ENCODE measurements at places on chromosomes 13 and 19.

DNA sequence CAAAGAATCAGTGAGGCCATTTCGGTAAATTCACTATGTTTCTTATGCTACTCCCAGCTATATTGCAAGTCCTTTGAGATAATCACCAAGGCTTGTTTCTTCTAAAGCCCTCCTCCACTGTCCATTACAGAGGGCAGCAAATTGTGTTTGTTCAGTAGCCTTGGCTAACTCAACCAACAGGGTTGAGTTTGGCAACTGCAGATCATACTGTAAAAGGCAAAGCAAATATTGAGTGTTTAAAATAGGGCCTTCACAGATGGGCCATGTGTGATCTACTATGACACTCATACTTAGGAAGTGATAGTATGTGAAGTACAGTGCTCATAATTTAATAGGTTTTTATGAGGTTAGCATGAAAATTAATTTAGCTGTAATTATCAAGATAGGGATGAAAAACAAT is 171.3 kb downstream of the DACH1 start:
- DNase-seq, result no peak

DNA sequence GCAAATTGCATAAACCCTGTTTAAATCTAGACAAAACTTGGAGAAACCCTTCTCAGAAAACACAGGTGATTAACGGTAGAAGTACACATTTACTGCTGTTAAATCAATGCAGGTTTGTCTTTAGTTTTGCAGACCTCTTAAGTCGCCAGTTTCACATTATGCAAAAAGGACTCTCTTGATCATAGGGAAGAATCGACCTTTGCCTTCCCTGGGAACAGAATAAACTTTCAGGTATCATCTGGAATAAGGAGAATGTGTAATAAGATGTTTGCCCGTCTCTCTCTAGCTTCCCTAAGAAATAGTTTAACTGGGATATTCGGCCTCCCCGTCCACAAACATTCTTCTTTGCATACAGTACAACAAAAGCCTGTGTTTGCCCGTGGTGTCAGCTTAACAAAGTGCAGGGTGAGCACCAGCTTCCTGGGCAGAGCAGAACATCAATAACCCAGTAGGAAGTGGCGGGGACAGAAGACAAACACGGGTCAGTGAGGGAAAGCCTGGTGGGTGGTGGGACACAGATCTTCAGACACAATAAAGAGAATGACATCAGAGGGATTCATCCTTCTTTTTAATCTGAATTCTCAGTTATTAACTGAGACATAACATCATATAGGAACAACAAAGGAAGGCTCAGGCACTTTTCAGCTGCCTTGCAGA is 1077.7 kb upstream of the SLC10A2 start:
- DNase-seq, result no peak

GRCh38 chr13:35720690-35721554 is 244.4 kb upstream of the MAB21L1 start:
- peak; percentile 40 for DNase-seq

- no peak for DNase-seq
Observed at GRCh38 chr19:57282011-57282643, 1.8 kb downstream of the ZNF460 start.

- DNase-seq, result no peak
Observed at GRCh38 chr13:33283195-33283911, 2.2 kb downstream of the STARD13 start.

DNA sequence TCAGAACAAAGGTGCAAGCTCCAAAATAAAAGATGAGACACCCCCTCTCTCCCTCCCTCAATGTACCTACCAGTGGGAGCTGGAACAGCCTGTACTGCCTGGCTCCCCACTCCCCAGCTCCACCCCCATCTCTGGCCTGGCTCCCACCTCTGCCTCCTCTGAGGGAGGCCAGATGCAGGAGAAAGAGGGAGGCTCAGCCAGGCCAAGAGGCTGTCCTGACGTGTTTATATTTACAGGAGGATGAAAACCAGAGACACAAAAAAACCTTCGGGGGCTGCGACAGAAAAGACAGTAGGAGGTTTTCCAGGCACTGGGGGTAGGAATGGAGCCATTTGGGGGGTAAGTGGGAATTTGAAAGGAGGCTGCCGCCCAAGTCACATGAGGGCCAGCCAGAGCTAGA is 19.7 kb downstream of the ARHGEF18 start:
- no peak for DNase-seq

DNA sequence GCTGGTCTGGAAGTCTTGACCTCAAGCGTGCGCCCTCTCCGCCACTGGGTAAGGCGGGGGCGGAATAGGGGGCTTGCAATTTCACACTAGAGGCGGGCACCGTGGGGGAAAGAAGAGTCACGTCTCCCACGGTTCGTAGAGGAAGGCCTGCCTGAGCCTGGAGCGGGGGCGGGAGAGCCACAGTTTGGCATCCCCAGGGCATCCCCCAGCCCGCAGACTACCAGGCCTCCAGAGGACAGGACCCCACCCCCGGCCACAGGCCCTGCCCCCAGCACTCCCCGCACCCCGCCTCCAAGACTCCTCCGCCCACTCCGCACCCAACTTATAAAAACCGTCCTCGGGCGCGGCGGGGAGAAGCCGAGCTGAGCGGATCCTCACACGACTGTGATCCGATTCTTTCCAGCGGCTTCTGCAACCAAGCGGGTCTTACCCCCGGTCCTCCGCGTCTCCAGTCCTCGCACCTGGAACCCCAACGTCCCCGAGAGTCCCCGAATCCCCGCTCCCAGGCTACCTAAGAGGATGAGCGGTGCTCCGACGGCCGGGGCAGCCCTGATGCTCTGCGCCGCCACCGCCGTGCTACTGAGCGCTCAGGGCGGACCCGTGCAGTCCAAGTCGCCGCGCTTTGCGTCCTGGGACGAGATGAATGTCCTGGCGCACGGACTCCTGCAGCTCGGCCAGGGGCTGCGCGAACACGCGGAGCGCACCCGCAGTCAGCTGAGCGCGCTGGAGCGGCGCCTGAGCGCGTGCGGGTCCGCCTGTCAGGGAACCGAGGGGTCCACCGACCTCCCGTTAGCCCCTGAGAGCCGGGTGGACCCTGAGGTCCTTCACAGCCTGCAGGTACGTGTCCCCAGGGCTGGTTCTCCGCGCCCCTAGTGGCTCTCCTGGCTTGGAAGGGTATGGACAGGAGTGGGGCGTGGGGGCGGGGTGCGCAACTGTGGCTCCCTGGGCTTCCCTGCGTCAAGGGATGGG is at the start of gene ANGPTL4:
Gene ANGPTL4 (plus strand): TSS at position 353 of the 969 bp plus-strand sequence. CDS start 167 bp downstream, at position 520.
- no peak for DNase-seq

DNA sequence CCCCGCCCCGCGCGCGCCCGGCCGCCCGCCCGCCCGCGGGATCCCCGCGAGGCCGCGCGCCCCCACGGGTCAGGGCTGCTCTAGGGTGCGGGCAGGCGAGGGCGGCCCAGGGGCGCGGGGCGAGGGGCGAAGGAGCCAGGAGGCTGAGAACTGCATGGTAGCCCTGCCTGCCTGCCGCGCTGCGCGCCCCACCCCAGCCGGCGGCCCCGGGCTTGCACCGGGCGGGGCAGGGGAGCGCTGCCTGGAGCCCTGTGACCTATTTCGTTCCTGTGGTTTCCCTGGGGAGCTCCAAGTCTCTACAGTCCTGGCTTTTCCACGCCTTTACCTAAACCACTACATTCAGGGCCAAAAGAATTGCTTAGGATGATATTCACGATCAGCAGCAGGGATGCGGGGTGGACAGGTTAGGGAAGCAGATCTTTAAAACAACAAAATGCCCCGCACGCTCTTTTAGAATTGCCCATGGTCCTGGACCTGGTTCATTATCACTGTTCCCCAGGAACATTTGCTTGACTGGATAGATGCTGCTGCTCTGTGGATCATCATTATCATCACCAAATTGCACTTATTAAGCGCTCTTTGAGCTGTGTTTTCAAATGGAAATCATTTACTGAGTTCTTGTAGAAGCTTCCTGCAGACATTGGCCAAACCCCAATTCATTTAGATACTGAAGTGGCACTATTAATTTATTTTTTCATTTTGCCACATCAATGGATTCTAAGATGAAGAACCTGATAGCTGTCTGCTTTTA is 421 bp upstream of the GPR12 start:
- DNase-seq, result no peak

- DNase-seq, result no peak
Observed at GRCh38 chr19:2051773-2052704, 995 bp upstream of the MKNK2 start.

- no peak for DNase-seq
Observed at GRCh38 chr19:33691736-33692135, 70.0 kb downstream of the CHST8 start.

DNA sequence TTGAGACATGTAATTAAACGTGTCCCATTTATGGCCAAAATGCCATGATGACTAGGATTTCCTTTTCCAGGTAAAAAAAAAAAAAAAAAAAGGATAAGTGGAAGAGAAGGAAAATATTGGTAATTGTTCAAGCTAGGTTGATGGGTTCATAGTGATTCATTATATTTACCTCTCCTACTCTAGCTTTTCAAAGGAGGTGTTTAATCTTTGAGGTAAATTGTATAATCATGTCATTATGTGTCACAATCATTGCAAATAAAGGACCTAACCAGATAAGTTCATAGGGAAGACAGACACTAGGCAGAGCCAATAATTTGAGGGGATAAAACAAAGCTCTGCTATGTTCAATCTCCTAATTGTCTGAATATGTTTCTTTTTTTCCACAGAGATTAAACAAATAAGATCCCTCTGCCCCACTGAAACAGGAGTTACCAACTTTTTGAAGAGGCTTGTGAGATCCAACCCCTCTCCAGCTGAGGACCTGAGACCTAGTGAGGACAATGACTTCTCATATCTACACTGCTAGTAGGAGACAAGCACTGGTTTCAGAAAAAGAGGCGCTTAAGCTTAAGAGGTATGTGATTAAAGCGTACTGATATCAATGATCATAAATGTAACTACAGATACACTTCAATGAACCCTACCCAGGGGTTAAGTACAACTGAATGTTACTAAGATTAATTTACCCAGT is 61.4 kb downstream of the USP12 start:
- DNase-seq, result no peak

Data from right renal pelvis (tissue), 4 donors.